ENCODE measurements at places on chromosomes 7 and 10.

DNA sequence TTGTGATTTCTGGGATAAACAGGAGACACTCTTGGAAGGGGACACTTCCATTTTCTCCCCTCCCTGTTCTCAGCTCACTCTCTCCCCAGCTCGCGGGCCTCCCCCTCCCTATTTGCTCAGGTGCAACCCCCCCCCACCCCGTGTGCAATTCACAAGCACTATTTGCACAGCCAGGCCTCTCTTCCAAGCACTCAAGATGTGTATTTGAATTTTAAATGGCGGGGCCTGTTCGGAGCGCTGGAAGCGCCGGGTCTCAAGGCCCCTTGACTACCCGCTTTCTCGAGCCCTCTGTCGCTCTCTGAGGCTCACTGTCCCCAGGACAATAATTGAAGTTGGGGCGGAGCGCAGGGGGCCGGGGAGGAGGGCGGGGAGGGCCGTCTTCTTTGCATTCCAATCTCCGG lies 7.8 kb downstream of the SHH start:
- no peak for DNase-seq

DNA sequence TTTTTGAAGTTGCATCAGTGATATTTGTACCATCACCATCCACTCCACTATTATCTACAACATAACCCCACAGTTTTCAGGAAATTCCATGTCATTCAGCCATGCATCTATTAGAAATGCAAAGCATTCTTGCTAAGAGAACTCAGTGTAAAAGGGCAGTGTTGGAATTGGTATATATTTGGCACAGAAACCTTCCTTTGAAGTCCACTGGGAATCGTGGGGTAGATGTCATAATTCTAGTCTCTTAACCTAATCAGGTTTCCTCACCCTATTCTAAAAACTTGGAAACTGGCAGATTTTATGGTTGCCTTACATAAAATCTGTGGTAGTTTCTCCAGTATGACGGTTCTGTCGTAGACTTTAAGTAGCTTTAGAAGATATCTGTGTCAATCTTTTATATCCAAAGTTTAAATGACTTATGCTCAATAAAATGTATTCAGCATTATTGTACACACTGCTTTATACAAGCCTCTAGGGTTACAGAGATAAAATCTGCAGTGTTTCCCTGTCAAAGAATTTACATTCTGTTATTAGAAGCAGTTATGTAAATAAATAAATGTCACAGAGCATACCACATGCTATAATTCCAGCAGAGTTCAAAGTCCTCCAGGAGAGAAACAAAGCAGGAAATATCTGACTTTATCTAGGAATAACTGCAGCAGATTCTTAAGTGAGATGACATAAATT lies 704.4 kb upstream of the CELF2 start:
- DNase-seq: no peak

DNA sequence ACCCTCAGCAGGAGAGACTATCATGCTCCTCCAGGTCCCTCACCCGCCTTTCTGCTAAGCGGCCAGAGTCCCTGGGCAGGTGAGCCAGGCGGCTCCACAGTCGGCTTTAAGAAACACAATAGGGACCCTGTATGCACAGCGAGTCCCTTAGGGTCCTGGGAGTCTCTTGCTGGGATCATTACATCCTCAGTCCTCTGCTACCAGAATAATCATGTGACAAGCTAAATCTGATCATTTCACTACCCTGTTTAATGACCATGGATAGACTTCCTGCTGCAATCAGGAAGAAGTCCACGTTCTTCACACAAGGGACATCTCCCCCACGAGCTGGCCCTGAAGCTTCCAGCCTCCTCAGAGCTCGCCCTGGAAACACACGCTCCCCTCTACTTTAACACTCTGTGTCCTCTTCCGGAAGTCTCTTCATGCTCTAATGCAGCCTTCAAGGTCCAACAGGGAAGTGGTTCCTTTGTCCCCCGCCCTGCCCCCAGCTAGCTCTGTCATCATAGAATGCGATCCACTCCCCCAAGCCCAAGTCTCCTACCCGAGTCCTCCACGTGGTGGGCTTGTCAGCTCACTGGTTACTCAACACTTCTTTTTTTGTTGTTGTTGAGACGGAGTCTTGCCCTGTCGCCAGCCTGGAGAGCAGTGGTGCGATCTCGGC lies 101.5 kb downstream of the RNF216 start:
- DNase-seq: no peak

GRCh38 chr7:127245607-127246006 lies 7.1 kb downstream of the GRM8 start:
- DNase-seq: no peak

DNA sequence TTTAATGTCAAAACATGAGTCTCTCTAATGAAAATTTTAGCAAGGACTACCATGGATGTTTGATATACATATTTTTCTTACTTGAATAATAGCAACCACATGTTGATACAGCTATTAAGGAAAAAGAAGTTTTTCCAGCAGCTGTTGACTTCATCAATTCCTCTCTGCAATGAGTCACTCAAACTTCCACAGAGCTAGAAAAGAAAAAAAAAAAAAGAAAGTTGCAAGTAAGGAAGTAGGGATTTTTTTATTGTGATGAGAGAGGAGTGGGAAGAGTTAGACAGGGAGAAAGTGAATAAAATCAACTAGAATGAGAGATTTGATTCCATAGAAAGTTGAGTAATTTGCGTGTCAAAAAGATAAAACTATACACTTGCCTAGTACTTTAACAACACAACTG lies 46.2 kb downstream of the CAV1 start:
- DNase-seq: no peak

GRCh38 chr7:99193527-99194220 lies 14.2 kb downstream of the KPNA7 start:
- DNase-seq: no peak

DNA sequence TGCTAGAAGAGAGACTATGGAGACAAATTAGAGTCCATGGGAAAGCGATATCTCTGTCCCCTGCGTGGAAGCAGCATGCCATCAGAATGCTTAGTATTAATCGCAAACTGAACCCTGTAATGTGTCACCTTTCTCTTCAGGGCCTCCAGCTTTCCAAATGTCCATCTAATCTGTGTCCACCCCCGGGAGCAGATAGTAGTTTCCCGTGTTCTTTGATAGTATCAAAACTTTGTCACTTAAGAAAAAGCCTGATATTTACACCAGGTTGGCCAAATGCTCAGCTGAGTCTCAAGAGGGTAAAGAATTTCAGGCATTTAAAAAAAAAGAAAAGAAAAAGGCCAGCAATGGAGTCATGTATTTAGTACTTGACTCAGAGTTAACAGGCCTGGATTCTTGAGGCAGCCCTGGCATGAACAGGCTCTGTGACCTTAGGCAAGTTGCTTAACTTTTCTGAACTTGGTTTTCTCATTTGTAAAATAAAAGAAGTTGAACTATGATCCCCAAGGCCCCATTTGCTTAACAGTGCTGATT lies 10.4 kb upstream of the GSAP start:
- DNase-seq: no peak

- DNase-seq: no peak
Observed at GRCh38 chr7:2886900-2887299, 42.8 kb upstream of the GNA12 start.

DNA sequence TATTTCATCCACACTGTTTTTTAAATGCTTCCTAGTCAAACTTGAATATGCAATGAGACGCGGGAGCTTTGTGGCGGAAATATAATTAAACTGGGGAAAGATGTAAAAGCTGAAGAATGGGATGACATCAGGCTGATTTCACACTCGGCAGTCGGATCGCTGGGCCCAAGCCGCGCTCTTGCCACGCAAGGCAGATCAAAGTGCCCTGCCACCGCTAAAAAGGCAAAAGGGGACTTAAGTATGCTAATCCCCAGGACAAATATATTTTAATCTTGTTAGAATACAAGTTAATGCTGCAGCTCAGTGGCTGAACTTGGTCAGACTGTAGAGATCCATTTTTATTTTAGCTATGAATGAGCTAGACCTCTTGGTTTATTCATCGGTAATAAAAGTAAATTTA lies 13.8 kb downstream of the EN2 start:
- no peak for DNase-seq

- no peak for DNase-seq
Observed at GRCh38 chr7:50771120-50772002, 11.3 kb downstream of the GRB10 start.

GRCh38 chr7:20249376-20249775 lies 32.2 kb upstream of the MACC1 start:
- no peak for DNase-seq

DNA sequence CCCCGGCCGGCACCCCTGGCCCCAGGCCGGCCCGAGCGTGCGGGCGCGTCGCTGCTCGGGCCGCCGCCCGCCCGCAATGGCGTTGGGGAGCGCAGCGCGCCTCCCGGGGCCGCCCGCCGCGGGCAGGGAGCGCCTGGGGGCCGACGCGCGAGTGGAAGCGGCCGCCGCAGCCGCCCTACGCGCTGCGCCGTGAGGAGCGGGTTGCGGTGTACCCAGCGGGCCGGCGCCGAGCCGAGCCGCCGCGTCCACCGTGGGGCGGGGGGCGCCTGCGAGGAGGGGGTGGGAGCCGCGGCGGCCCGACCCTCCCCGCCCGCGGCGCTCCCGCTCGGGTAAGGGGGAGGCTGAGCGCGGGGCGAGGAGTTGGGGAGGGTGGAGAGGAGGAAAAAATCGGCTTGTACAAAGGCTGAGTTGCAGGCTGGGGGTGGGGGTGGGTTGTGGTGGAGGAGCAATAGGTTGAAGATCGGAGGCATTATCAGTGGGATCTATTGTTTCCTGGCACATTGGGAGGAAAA lies 473 bp downstream of the PPP1R9A start:
- DNase-seq: no peak

- no peak for DNase-seq
Observed at GRCh38 chr10:80454513-80455460, 677 bp downstream of the TSPAN14 start.

- DNase-seq: no peak
Observed at GRCh38 chr7:90892213-90892612, 296.1 kb downstream of the CDK14 start.

GRCh38 chr10:119090968-119091367 lies 10.4 kb upstream of the EIF3A start:
- DNase-seq: no peak

- DNase-seq: no peak
Observed at GRCh38 chr7:911791-912480, 35.6 kb downstream of the GET4 start.

GRCh38 chr7:116317907-116318306 lies 107.6 kb downstream of the TES start:
- DNase-seq: no peak

GRCh38 chr10:96441987-96442643 lies 71.6 kb downstream of the TLL2 start:
- no peak for DNase-seq

- no peak for DNase-seq
Observed at GRCh38 chr7:65287023-65287422, 86.6 kb upstream of the ZNF92 start.

GRCh38 chr7:99021941-99022560 lies 121.9 kb downstream of the SMURF1 start:
- no peak for DNase-seq

GRCh38 chr10:7030134-7030855 lies 380.5 kb downstream of the SFMBT2 start:
- no peak for DNase-seq

DNA sequence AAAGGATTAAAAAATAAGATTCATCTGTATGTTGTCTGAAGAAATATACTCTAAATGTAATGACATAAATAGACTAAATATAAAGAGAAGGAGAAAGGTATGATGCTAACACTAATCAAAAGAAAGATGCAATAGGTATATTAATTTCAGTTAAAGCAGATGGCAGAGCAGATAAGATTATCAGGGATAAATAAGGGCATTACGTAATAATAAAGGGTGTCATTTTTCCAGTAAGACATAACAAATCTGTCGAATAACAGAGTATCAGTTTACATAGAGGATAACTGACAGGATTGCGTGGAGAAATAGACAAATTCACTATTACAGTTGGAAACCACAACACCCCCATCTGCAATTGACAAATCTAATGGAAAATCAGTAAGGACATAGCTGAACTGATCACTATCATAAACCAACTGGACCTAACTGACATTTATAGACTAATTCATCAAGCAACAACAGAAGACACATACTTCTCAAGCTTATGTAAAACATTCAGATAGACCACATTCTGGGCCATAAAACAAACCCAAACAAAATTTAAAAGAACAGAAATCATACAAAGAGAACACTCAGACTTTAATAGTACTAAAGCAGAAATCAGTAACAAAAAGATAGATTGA lies 384.1 kb upstream of the COBL start:
- no peak for DNase-seq

DNA sequence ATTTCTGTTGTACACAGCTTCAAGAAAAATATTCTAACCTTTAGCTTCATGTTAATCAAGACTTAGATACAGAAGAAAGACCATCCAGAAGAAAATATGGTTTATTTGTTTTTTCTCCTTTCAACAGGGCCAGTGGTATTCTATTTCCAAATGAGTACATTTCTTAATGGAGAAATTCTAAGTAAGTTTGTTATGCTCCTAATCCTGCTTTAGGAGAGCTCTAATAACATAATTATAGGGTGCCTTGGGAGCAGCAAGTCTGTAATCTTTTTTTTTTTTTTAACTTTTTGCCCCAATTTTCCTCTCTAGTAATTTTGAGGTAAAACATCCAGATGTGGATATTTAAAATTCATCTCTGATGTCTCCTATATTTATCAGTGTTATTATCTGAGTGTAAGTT lies 98.1 kb downstream of the ADD3 start:
- no peak for DNase-seq

DNA sequence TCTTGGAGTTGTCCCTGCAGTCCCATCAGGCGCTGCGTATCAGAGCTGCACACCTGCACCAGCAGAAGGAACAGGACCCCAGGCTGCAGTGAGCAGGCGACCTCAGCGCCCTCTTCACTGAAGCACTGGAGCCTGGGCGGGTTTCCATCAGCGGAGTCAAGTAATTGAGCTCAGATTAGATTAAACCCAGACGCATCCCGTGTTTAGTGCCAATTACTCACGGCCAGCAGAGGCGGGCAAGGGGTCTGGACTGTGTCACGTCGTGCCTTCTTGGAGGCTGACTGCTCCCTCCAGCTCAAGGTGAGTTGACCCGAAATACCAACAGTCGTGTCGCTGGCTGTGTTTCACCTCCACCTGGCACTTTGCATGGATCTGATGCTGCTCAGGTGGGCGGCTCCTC lies 123.6 kb downstream of the CXCL12 start:
- no peak for DNase-seq

DNA sequence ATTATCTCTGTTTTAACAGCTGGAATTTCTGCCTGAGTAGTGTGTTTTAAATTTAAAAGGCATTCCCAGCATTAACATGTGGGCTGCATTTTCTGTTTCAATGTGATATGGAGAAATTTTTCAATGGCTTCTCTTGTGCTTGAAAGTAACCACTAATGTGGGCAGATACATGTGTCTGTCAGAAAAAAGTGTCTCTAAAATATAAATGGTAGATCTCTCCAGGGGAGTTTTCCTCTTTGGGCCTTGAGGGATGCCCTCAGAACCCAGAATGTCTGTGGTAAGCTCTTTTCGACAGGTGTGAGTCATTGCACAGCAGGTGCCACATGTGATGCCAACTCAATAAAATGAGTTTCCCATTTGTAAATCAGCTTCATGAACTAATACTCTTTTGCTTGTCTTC lies 221.1 kb downstream of the SEMA3E start:
- DNase-seq: no peak

GRCh38 chr7:1086588-1087464 lies 1.1 kb upstream of the GPER1 start:
- peak; percentile 65 for DNase-seq

All from stimulated activated CD4-positive, alpha-beta T cell treated with anti-CD3 and anti-CD28 coated beads, Interleukin-4, amount 100 ng/mL, for 48 hours (primary cell).